Activated CD8-positive, alpha-beta memory T cell treated with anti-CD3 and anti-CD28 coated beads, Interleukin-2, amount 50 U/mL, for 48 hours (primary cell): ENCODE measurements at places on chromosomes 11 and 22.

- no peak for DNase-seq
Measured at GRCh38 chr11:109000531-109000930, 335.7 kb downstream of the DDX10 start.

DNA sequence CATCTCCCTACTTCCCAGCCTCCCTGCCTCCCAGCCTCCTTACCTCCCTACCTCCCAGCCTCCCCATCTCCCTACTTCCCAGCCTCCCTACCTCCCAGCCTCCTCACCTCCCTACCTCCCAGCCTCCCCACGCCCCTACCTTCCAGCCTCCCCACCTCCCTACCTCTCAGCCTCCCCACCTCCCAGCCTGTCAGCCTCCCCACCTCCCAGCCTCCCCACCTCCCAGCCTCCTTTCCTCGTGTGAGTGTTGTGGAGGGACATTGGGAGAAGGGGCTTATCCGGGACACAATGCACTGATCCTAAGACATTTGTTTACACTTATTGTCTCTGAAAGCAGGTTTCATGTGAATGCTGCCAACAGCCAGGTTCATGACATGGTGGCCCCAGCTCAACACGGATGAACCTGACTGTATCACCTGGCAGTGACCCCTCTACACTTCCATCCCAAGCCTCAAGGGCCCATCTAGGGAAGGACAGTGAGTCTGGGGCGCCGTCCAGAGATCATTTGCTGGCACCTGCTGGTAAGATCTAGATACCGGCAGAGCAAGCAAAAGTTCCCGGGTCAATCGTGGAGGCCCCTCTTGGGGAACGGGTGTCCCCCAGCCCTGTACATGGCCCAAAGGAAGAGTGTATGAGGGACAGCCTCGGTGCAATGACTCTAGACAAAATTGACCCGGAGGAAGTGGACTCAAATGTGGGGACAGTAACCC lies 34.5 kb upstream of the TH start:
- DNase-seq, result peak; percentile 35

DNA sequence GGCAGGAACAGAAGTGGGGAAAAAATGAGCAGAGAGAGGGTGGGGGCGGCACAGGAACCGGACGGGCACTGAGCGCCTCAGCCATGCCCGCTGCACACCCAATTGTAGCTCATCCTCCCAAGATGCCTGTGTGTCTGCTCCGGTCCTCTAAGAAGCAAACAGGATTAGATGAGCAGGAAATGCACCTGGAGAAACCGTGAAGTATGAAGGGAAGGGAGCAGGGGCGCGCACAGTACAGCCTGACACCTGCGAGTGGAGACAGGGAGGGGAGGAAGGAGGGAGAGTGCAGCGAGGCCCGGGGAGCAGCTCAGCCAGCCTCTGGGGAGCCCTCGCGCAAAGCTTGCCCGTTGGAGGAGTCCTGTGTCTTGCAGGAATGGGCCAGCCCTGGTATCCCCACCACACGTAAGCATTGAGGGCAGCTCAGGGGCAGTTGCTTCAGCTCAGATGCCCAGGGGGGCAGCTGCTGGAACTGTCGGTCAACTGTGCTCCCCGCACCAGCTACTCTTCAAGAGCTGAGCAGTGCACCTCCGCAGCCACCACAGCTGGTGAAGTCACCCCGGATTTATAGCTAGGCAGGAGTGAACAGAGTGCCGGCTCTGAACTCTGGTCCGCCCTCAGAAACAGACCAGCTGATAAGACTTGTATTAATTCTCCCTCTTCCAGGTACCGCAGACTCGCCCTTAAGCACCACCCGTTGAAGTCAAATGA lies 7.0 kb downstream of the DNAJB13 start:
- no peak for DNase-seq

GRCh38 chr11:118914178-118914918 lies 11.4 kb downstream of the BCL9L start:
- DNase-seq, result peak; percentile 83

GRCh38 chr11:61378713-61379313 lies 13.6 kb upstream of the TMEM216 start:
- DNase-seq, result no peak

- no peak for DNase-seq
Measured at GRCh38 chr11:45899086-45899447, 8.0 kb downstream of the FREY1 start.

GRCh38 chr22:22733881-22734373 lies 89.5 kb downstream of the GGTLC2 start:
- peak; percentile 18 for DNase-seq

DNA sequence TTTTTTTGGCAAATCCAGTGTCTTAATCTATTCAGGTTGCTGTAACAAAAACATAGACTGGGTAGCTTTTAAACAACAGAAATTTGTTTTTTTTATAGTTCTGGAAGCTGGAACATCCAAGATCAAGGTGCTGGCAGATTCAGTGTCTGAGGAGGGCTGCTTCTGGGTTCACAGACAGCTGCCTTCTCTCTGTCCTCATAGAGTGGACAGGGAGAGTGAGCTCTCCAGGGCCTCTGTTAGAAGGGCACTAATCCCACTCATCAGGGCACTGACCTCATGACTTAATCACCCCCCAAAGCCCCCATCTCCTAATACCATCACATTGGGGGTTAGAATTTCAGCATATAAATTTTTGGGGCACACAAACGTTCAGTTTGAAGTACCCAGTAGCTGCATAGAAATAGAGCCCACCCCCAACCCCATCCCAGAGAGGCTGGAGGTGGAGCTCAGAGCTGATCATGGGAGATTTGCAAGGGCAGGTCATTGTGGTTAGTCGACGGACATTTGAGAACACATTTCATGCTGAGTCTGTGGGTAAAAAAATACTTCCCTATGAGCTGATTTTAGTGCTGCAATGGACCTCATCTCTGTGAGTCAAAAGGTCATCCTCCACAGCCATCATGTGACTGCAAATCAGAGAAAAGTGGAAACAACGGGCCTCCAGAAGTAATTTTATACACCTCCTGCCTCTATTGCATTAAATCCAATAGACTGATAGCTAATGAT lies 203.1 kb upstream of the CADM1 start:
- DNase-seq, result no peak

DNA sequence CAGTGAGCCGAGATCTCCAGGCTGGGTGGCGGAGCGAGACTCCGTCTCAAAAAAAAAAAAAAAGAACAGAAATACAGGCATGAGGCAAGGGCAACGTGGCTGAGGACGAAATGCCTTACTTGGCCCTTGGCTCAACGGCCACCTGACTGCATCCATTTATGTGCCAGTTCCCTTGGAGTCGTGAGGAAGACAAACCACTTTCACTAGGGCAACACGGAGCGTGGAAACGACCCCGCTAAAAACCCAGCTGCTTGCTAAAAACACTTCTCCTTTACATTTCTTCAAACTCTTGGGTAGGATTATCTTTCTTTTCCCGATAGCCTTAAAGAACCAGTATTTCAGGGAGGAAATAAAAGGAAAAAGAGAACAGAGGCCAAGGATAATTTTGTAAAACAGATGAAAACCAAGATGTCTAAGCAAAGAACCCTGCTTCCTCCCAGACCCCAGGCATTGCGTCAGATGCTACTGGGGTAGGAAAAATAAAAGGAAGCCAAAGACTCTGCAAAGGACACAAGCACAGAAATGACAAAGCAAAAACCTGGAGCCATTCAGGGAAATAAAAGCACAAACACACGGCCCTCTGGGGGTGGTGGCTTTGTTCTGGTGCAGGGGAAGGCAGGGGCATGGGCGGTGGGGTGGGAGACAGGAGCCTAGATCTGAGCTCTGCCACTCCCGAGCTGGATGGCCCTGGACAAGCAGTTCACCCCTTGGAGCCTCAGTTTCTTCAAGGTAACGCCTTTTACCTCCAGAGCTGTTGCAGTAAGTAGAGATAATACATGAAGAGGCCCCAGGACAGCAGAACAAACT lies 37.0 kb downstream of the PC start:
- no peak for DNase-seq

DNA sequence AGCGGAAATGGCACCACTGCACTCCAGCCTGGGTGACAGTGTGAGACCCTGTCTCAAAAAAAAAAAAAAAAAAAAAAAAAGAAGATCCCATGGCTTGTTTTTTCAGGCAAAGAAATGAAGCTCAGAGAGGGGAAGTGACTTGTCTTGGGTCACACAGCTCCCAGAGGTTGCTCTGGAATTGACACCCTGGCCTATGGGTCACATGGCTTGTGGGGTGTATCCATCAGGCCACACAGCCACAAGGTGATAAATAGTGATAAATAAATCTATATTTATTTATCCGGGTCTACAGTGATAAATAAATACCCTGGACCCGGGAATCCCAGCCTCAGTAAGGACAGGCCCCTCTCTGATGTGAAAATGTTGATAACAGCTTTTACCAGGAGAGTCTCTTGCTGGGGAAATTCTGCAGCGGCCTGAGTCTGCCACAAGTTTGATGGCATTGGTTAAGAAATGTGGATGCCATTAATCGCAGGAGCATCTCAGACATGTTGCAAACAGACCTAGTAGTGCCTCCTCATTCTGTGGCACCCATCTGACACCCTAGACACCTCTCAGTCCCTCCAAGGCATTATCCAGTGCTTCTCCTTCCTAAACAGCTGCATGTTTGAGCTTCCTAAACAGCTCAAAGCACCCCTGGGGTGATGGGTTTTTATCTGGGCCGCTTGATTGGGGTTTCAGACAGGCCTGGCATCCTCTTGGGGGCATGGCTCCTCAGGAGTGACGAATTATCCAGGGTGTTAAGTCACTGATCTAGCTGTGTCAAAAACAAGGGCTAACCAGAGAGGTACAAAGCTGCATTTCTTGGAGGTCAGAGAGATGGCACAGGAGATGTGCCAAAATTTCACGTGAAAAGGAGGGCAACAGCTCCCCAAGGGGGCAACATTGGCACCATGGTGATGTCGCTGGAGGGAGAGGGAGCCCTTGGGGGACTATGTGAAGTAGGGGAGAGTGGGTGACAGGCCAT lies 1.9 kb upstream of the EMID1 start:
- no peak for DNase-seq

GRCh38 chr11:105821372-105821771 lies 200.7 kb downstream of the MSANTD4 start:
- no peak for DNase-seq
